ENCODE measurements at places on chromosomes 4 and X. TPM values are rescaled to one million over a fixed set of nuclear protein-coding genes. Genes with fewer than 3 reads are reported as not detected.

FRMPD3 gene
- 0.05 TPM for total RNA-seq

DNA sequence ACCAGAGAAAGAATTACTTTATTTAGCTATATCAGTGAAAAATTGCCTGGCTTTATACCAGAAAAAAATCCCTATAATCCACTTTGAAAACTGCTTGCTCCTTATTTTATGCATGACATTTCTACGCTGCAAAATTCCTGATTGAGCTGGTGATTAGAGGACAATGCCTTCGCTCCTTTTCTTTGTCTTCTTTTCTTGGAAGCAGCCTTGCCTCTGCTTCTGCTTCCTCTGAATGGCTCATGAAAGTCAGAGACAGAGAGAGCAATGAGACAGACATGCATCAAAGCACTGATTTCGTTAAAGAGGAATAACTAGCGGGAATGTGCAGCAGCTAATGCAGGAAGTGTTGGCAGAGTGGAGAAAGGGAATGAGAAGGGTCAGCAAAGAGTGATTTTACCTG lies 294.3 kb upstream of the IGFBP7 start:
- no peak for DNase-seq

XG gene
- 0.43 TPM for total RNA-seq

GRCh38 chrX:109281483-109282275 lies 200.2 kb downstream of the GUCY2F start:
- DNase-seq = no peak

REELD1 gene
- not detected for total RNA-seq

DNA sequence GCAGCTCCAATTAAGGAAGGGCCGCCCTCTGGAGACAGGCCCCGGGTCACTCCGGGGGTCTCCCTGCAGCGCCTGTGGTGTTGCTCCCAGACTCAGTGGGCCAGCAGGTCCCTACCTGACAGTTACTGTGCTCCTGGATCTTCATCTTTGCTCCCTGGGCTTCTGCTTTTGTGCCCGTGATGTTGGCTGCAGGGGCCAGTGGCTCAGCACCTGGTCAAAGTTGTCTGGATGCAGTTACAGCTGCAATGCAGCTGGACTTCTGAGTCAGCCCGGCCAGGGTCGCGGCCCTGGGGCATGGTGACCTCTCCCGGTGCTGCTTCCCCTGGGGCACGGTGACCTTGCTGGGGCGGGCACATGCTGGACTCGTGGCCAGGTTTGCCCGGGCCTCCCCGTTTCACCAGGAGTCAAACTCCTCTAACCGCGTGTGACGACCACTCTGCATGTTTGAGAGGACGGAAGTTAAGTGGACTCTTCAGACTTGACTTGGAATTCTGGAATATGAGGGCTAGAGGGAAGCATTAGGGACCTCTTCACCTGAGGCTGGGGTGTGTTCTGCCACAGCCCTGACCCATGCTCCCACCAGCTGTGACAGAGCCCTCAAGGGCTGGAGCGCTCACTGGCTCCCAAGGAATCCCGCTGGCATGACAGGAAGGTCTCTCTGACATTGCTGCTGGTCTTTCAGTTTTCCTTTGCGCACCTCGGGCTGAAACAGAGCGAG lies 3.7 kb downstream of the CTAG2 start:
- no peak for DNase-seq

MAGEA12 gene
- total RNA-seq = not detected

CXCR3 gene
- 7.5 TPM for total RNA-seq

ETDA gene
- not detected for total RNA-seq

COX7B2 gene
- total RNA-seq = not detected

GRCh38 chr4:27775156-27775555 lies 914.5 kb downstream of the STIM2 start:
- no peak for DNase-seq

HMX1 gene
- not detected for total RNA-seq

- no peak for DNase-seq
Observed at GRCh38 chrX:129689796-129690195, 35.0 kb upstream of the APLN start.

DNA sequence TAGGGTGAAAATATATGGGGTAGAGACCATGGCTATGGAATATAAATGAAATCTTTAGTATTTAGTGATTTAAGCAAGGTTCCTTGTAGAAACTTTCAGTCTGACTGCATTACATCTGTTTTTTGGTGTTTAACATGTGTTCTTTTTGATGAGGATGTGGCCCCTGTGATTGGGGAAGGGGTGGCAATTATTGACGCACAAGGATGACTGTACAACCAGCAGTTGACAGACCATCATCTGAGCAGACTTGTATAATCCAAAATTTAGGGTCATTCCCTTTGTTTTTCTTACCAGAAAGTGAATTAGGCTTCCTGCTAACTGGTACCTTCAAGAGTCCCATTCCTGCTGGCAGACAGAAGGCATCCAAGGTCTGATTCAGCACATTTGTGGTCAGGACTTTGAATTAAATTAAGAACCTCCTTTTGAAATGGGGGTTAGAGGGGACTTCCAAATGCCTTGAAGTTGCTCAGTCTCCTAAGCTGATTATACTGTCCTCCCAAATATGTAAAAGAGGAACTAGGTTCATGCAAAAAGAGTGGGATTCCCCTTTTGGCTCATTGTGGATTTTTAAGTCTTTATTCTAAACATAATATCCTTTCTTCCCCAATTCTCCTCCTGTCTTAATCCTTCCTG lies 112.4 kb upstream of the CXCL13 start:
- no peak for DNase-seq

DNA sequence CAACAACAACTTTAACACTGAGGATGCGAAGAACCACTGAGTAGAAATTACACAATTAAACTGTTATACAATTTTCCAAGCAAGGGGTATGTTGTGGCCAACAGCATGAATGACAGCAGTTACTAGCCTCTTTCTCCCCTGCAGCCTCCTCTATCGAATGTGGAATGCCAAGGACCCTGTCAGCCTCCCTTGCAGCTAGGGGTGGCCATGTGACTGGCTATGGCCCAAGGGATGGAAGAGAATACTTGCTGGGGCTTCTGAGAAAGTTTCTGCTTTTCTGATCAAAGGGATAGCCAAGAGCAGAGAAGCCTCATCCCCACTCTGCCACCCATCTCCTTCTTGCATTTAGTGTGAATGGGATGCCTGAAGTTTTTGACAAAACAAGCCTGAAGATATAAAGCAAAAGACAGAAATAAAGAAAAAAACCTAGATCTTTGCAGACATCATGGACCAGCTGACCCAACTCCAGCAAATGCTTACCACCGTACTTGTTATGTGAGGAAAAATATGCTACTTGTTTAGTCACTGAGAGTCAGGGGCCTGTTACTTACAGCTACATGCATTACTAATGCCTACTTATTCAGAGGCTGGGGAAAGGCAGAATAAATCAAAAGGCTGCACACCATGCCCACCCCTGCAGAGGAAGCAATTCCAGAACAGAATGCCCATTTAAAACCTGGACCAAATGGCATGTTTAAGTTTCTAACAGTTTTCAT lies 32.0 kb downstream of the DCTD start:
- DNase-seq = no peak

GRCh38 chr4:30757357-30757756 lies 37.2 kb downstream of the PCDH7 start:
- no peak for DNase-seq

FAM53A gene
- total RNA-seq = 1.4 TPM

DNA sequence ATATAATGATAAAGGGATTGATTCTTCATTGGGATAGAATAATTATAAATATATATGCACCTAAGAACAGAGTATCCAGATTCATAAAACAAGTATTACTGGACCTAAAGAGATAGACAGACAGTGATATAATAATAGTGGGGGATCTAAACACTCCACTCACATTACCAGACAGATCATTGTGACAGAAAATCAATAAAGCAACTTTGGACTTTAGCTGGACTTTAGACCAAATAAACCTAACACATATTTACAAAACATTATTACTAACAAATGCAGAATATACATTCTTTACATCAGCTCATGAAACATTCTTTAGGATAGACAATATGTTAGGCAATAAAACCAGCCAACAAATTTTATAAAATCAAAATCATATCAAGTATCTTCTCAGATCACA lies 14.6 kb downstream of the AGTR2 start:
- no peak for DNase-seq

GRCh38 chr4:3858046-3858730 lies 92.0 kb downstream of the ADRA2C start:
- DNase-seq = no peak

GAGE12E gene
- not detected for total RNA-seq

ATP11C gene
- total RNA-seq = 22.0 TPM

GRCh38 chrX:14941301-14941700 lies 68.1 kb downstream of the MOSPD2 start:
- DNase-seq = no peak

GRCh38 chrX:31036895-31037294 lies 34.9 kb downstream of the FTHL17 start:
- no peak for DNase-seq

- DNase-seq = no peak
Observed at GRCh38 chr4:88757776-88758175, 60.1 kb upstream of the NAP1L5 start.

GPR34 gene
- 2.1 TPM for total RNA-seq

RASL11B gene
- total RNA-seq = not detected

FRAS1 gene
- total RNA-seq = 0.02 TPM

- DNase-seq = no peak
Observed at GRCh38 chr4:113481820-113482219, 279.7 kb downstream of the CAMK2D start.

GRCh38 chr4:72665171-72665968 lies 96.3 kb upstream of the ADAMTS3 start:
- DNase-seq = no peak

DNA sequence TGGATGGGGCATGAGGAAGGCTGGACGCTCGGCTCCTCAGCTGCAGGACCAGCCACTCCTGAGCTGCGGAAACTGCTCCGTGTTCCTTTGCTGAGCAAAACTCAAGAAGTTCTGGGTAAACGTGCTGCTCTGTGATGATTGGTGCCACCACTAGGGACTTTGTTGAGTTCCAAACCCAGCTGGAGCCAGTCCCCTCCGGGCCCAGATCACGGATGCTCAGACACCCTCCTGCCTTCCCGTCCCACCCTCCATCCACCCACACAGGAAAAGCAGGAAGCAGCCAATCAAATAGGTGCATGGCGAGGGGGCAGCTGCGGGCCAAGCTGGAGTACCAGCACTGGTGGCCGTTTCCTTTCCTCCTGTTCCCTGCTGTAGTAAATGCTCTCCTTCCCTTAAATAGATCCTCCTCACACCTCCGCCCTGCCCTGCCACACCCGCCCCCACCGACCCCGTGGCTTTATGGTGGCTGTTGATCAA lies 68.0 kb downstream of the ADRA2C start:
- DNase-seq = no peak

DNA sequence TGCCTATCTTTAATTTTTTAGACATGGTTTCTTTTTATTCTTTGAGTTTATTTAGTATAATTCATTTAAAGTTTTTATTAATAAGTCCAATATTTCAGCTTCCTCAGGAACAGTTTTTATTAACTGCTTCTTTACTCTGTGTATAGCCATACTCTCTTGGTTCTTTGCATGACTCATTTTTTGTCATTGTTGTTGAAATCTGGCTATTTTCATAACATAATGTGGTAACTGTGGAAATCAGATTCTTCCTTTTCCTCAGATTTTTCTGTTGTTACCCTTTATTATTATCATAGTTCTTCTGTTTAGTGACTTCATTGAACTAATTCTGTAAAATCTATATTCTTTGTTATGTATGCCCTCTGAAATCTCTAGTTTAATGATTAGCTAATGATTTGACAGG lies 124.9 kb upstream of the CYSLTR1 start:
- DNase-seq = no peak
